Cerebellar nuclear complex (tissue), 1 donor: ENCODE measurements at places on chromosomes 1 and 21.

DNA sequence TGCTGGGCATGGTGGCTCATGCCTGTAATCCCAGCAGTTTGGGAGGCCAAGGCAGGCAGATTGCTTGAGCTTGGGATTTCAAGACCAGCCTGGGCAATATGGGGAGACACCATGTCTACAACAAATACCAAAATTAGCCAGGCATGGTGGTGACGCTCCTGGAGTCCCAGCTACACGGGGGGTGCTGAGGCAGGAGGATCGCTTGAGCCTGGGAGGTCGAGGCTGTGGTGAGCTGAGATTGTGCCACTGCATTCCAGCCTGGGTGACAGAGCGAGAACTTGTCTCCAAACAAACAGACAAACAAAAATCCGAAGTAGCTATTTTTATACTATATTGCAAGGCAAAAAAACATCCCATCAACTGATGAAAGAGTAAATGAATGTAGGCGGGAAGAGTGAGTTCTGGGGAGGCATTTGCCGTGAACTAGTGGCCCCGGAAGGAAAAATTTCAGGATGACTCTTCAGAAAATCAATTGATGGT, 40.6 kb downstream of the NCMAP start:
- DNase-seq: no peak

DNA sequence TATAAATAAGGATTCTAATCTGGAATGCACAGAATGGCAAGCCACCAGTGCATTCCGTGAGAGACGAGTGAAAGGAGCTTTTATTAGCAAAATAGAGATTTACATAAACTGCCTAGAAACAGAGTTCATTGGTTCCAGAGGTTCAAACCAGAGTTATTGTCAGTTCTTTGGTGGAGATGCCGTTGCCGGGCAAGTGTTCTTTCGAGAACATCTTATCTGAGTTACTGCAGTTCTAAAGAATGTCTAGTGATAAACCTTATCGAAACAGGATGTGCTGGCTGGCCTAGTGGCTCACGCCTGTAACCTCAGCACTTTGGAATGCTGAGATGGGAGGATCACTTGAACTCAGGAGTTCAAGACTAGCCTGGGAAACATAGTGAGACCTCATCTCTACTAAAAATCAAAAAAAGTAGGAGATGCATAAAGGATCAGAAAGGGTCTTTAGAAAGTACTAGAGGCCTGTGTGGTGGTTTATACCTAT, 19.9 kb upstream of the EVI5 start:
- no peak for DNase-seq

GRCh38 chr1:161885759-161886158, 119.6 kb downstream of the ATF6 start:
- DNase-seq: no peak

DNA sequence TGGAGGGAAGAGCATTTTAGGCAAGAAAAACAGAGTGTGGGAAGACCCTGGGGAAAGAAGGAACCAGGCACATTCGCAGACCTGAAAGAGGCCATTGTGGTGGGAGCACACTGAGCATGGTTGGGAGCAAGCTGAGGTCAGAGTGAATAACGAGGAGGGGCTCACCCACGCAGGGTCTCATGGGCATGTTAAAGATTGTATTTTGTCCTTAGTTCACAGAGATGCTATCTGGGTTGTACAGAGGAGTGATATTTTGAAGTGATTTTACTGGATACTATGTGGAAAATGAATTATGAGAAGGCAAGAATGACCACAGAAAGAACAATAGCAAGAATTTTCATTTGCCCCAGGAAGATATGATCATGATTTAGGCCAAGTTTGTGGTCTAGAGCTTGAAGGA, 578.3 kb upstream of the NR5A2 start:
- no peak for DNase-seq

DNA sequence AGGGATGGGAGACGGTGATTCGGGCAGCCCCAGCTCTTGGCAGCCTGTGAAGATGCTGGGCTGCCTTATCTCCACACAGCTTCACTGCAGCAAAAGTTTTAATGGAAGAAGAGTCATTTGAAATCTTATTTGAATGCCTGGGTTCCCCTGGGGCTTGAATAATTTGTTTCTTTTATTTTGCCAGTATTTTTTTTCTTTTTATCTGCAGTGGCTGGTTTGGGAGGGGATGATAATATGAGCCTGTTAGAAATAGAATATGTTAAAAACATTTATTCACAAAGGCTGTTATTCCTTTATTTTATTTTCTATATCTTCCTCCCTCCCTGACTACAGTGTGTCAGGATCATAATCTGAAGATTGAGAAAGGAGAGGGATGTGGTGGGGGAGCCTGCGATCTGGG, 103.4 kb downstream of the ARHGEF10L start:
- no peak for DNase-seq

- no peak for DNase-seq
Measured at GRCh38 chr1:214102907-214103306, 115.1 kb downstream of the PROX1 start.

DNA sequence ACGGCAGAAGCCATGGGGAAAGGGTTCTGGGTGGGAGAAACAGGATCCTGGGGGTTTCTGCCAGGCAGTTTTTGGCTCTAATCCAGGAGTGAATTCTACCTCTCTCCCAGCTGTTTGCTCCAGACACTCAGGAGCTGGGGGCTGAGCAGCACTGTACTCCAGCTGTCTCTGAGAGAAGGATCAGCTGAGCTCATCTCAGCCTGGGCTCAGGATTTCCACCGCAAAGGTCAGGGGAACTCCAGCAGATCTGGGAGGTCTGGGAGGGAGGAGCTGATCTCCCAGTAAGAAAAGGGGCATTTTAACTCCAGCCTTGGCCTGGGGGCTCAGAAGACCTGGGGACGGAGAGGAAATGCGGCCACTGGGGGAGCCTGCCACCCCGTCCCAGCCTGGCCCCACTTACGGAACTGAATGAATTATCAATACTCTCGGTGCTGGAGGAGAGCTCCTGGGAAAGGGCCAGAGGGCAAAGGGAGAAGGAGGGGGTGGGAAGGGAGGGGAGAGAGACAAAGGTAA, 17.3 kb downstream of the PI4KB start:
- DNase-seq: no peak

GRCh38 chr1:243264717-243265116, 8.9 kb downstream of the SDCCAG8 start:
- no peak for DNase-seq

- DNase-seq: no peak
Measured at GRCh38 chr1:26403656-26404055, 7.0 kb upstream of the LIN28A start.

DNA sequence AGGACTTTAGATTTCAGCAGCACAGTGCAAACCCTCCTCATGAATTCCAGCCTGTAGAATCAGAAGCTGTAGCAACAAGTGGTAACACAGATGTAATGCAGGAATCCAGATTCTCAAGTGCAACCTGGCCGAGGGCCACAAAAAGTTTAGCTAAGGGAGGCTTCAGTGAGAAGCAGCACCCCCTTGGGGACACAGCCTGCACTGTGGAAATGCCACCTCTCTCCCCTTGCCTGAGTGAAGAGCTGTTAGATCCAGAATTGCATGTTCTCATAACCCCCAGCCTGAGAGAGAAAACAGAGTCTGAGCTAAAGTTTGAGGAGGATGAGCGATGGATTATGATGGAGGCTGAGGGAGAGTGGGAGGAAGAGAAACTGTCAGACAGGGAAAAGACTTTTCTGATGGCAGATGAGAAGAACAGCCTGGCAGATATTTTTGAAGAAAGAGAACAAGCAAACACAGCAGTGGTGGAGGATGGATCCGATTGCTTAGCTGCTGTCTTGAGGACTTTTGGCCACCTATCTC, 80.5 kb upstream of the BMP8A start:
- DNase-seq: no peak

- no peak for DNase-seq
Measured at GRCh38 chr1:35603468-35603867, 30.4 kb downstream of the TFAP2E start.

DNA sequence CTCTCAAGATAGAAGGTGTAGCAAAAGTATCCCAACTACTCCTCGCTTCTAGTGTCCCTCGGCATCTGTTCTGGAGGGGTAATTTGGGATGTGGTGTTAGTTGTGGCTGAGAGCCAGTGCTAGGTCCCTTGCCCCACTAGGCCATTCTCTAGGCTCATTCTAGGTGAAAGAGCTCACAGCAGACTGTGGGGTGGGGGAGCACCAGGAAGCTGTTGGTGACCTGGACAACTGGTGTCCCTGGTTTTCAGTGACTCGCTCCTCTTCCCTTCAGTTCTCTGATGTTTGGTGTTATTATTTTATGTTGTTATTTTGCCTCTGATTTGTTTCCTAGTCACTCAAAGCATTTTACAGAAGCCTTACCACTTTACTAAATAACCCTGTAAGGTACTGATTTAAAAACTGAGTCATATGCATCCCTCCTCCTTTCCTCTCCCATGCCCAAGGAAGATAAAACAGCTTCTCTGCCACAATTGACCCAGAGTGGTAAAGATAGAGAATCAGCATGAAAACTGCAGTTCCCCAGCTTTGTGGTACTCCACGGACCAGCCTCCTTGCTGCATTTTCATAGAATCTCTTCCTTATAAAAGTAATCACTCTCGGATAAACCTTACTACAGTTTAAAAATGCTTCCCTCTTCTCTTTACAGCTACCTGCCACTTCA, 14.1 kb downstream of the DYRK3 start:
- no peak for DNase-seq

DNA sequence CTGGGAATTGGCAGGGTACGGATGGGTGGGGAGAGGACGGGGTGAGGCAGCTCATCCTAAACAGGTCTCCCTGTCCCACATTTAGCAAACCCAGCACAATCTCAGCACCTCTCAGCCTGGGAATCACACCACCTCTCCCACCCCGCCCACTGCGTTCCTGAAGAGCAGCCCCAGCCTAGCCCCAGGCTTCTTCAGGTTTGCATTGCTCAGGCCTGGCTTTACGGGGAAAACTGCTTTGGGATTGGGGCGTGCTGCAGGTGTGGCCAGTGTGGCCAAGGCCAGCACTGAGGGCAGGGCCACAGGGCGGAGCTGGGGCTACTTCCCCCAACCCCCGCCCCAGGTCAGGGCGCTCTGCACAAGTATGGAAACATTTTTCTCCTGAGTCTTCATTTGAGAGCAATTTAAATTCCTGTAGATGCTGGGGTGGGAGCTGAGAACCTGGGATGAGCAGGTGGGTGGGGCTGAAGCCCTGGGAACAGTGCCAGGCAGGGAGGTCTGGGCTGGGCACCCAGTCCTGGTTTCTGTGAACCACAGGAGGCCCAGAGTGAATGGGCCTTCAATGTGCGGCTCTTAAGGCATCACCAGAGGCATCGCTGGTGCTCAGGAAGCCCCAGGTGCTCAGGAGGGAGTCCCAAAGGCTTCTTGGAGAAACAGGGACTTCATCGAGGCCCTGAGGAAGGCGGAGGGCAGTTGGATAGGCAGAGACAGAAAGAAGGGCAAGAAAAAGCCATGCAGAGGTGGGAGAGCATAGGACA, 24.1 kb downstream of the TNNT2 start:
- DNase-seq: no peak

DNA sequence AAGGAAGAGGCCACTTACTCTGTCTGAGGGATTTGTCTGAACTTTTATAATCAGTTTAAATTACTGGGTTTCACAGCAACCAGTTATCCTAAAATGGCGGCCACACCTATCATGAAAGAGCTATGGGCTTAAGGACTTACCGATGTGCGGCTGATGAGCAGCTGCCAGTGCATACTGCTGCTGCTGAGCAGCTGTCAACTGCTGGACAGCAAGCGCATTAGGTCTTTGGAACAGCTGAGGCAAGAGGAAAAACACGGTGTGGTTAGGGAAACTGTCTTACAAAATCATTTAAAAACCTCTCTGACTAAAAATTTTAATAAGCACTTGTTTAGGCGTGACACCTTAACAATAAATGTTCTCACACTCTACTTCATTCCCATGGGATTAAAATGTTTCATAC, 72.6 kb upstream of the SDC3 start:
- no peak for DNase-seq

GRCh38 chr21:28227881-28228635, 764.6 kb downstream of the LTN1 start:
- DNase-seq: no peak
